ENCODE measurements at places on chromosomes 7 and 10.

DNA sequence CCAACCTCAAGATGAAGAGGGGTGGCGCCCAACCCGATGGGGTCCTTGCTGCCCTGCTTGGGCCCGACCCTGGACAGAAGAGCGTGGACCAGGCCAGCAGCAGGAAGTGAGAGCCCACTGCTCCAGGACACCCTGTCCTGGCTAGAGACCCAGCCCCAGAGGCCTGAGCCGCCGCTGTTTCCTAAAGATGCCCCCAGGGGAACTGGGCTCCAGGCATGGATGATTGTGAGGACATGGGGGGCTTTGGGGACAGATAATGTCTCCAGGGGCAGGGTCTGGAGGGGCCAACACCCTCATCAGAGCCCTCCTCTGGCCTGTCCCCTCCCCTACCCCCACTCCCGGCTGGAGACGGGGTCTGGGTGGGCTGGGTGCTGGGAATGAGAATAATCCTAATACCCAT lies 71.7 kb downstream of the MYL10 start:
- no peak for DNase-seq

GRCh38 chr10:24449321-24449740 lies 240.4 kb downstream of the KIAA1217 start:
- no peak for DNase-seq

DNA sequence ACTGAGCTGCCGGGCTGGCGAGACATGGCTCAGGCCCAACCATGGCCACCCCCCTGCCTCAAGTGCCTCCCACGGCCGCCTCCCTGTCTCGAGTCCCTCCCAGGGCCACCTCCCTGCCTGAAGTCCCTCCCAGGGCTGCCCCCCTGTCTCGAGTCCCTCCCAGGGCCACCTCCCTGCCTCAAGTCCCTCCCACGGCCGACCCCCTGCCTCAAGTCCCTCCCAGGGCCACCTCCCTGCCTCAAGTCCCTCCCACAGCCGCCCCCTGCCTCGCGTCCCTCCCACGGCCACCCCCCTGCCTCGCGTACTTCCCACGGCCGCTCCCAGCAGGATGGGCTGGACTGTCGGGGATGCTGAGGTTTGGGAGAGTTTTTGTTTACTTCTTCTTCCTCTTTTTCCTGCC lies 462.5 kb downstream of the PTPRN2 start:
- no peak for DNase-seq

DNA sequence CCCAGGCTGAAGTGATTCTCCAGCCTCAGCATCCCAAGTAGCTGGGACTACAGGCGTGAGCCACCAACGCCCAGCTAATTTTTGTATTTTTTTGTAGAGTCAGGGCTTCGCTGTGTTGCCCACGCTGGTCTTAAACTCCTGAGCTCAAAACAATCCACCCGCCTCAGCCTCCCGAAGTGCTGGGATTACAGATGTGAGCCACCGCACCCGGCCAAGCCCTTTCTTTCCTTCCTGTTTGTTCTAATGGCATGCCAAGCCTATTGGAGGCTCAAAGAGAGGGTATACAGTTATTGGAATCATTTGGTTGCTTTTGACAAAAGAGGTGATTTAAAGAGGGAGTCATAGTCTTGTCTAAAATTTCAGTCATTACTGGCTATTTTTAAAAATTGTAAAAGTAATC lies 46.0 kb upstream of the TRIM8 start:
- DNase-seq: no peak

- DNase-seq: no peak
Measured at GRCh38 chr7:94350734-94351133, 44.0 kb upstream of the COL1A2 start.

- no peak for DNase-seq
Measured at GRCh38 chr10:86646933-86647332, 7.4 kb upstream of the OPN4 start.

DNA sequence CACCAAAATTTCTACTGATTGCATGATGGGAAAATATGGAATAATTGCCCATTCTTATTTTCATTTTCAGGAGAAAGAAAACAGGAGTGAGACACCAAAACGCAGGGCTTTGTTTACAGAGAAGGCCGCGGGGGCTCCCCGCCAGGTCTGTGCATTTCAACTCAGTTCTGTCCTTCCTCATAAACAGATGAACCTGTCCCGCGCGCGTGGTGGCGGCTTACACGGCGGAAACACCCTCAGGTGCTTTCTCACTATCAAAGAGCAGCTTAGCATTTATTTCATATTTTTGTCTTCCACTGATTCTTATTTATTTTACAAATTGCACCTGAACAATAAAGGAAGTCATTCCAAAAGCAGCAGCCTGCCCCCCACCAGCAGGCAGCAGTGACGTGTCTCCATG lies 579.4 kb downstream of the PTPRN2 start:
- DNase-seq: no peak

DNA sequence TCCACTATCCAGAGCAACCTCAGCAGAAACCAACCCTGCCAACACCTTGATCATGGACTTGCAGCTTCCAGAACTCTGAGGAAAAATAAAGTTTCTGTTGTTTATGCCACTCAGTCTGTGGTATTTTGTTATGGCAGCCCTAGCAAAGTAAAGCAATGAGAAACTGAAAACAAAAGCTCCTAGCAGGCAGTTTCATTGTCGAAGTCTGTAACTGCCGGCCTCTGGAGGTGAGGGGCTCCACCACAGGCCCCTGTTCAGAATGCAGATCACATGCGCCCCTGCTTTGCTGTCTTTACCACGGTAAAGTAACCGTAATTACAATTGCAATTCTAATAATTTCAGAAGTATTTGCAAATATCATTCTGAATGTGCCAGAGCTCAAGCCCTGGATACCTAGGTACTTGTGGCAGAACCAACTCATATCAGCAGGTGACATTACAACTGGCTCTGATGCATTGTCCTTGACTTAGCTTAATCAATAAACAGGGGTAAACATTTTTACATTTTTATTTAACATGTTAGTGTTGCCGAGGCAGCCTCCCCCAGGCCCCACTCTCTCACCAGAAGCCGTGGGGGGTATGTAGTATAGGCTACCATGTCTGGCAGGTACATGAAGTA lies 193.2 kb downstream of the ELMO1 start:
- DNase-seq: no peak

DNA sequence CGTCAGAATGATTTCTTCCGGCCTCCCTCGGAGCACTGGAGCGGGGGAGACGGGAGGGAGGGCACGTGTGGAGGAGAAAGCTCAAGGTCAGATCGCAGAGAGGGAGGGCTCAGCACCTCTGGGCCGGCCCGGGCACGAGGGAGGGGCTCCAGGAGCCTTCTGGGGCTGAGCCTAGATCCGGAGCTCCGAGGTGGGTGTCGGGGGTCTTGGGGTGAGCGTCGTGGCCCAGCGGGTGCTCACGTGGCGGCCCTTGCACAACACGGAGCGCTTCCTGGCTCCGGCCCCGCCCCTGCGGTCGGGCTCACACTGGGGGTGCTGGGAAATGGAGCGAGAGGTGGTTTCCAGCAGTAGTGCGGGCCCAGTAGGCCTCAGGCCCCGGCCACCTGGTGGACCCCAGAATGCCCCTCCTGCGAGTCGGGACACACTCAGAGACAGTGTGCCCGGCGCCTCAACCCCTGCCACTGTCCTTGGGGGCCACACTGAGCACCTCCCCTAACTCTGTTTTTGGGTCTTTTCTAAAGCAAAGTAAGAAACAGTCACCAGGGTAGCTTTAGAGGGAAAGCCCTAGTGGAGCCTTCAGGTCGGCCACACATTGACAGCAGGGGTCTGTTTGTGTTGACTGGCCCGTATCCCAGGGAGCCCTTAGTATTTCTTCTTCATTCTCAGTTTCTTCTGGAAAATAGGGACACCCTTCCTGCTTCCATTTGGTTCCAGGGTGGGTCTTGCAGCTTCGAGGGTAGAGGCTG lies 798 bp downstream of the PPIF start:
- peak; percentile 68 for DNase-seq
